ENCODE measurements at places on chromosomes 11 and 22. TPM values are rescaled to one million over a fixed set of nuclear protein-coding genes. Genes with fewer than 3 reads are reported as not detected.

- DNase-seq, result peak; percentile 78
Observed at GRCh38 chr22:44057401-44057987, 33.4 kb downstream of the PARVB start.

GRCh38 chr22:22058633-22059290, 76.2 kb upstream of the TOP3B start:
- no peak for DNase-seq

GRCh38 chr11:107493117-107493516, 35.5 kb upstream of the CWF19L2 start:
- no peak for DNase-seq

DNA sequence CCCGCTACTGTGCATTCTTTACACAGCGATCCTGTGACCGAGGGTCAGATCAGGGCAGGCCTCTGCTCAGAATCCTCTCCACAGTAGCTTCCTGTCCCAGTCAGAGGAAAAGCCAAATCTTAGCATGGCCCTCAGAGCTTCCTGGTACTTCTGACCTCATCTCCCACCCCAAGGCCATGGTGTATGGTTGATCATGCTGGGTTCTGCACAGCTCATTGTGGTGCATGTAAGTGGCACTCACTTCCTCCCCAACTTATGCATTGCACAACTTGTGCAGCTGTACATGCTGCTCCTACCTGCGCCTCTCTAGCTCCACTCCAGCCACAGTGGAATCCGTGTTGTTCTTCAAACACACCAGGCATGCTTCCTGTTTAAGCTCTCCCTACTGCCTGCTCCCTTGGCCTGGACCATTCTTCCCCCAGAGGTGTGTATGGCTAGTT, 20.3 kb downstream of the BMAL1 start:
- DNase-seq, result no peak

DNA sequence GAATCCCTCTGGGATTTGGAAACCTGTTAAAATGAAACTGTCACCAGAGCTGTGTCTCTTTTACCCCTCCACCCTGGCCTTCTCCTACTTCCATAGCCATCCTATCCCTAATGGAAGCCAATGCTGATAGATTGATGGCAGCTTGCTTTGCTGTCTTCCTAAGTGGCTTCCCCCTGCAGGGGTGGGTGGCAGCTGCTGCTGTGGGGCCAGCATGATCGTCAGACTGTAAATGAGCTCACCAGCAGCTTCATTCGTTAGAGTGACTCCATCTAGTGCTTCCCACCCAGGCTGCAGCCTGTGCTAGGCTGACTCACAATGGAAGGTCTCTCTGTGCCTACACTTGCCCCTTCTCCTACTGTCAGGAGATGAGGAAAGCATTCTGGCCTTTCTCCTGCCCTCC, 311.0 kb downstream of the BUD13 start:
- DNase-seq, result no peak

DNA sequence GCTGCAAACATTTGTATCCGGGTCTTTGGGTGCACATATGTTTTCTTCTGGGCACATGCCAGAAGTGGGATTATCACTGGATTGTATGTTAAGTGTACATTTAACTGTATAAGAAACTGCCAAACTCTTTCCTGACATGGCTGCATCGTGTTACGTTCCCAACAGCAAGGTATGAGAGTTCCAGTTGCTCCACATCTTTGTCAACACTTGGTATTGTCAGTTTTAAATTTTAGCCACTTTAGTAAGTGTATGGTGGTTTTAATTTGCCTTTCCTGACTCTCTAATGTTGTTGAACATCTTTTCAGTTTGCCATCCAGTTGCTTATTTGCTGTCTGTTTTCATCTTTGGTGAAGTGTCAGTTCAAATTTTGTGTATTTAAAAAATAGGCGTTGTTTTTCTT, 22.5 kb upstream of the SMIM38 start:
- no peak for DNase-seq

DNA sequence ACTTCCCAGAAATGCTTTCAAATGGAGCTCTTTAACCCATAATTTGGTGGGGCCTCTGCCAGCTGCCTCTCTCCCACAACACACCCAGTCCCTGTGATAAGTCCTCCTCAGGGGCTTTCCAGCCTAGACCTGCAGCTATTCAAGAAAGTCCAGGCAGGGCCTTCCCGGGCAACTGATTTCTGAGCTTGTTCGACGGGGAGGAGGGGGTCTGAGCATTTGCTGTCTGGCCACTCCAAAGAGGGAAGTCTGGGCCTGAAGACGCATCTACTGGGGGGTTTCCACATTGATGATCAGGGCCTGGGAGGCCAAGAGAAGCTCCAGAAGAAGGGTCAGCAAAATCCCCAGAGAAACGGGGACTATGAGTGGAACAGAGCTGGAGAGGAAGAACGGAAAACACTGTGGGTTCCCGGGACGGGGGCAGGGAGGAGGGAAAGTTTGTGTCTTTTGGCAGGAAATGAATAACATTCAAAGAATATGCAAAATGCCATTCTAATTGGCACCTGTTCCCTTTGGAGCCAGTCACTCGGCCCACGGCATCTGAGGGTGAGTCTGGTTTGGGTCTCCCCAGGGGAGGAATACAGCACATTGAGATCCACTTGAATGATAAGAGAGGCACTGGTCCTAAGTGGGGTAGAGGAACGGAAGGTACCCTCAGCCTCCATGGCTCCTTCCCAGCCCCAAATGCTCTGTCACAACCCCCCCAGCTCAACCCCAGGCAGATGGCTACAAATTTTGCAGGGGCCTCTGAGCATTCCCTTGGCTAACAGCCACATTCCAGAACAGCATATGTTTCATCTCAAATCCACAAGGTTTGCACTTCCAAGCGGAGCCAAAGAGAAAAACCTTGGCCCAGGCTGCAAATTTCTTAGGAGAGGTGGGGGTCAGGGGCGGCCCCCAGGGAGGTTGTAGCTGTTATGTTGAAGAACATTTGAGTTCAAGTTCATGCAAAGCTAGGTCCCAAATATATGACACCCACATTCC, 72.0 kb downstream of the RPUSD4 start:
- DNase-seq, result peak; percentile 74

DNA sequence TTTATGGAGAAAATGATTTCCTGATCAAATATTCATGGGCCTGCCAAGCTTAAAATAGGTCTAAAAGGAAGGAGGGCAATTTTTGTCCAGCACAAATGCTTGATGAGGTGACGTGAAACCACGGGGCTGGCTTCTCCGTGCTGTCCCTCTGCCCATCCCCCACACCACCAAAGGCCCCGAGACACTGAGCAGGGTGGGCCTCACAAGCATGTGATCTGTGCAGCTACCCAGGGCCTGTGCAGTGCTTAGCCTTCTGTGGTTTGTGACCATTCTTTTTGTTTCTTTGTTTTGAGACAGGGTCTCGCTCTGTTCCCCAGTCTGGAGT, 94.8 kb upstream of the RTL6 start:
- DNase-seq, result no peak

DNA sequence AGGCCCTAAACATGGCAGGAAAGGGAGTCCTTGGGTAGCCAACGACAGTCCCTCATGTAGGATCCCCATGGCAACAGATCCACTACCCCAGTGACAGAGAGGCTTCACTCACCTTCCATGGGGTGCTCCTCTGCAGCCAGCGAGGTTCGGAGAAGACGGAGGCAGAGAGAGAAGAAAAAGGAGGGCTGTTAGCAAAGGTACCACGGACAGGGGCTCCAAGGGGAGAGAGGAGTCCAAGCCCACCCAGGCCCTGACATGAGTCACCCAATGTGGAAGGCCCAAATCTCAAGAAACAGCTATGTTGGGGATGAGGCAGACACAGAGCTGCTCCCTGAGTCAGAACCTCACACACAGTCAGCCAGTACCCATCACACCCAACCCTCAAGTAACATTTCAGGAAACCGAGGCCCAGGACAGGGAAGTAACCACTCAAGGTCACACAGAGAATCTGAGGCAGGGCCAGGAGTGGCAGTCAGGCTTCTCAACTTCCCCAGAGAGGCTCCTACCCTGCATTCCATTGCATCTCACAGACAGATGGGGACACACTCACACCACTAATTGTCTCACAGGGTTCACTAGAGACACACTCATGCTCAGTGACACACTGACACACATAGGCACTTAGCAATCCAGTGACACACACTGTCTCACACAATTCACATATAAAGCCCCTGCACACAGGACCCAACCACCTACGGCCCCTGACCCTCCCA, 25.2 kb downstream of the NRXN2 start:
- DNase-seq, result no peak

DNA sequence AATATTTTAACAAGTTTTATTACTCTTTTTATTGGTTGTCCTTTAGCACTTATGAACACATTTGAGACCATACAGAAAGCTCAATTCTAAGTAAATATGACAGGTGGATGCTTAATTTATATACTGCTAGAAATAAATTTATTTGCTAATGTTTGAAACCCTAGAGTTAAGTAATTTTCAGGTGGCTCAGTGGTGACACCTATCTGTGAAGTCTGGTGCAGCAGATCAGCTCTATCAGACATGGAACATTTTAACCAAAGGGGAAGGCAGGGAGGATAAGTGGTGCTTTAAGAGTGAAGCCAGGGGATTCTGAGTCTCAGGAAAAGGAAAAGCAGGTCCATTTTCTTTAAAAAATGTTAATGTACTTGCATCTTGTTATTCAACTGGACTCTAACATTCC, 175.8 kb downstream of the DSCAML1 start:
- DNase-seq, result no peak

GRCh38 chr22:42742940-42743339, 22.3 kb upstream of the A4GALT start:
- no peak for DNase-seq

DNA sequence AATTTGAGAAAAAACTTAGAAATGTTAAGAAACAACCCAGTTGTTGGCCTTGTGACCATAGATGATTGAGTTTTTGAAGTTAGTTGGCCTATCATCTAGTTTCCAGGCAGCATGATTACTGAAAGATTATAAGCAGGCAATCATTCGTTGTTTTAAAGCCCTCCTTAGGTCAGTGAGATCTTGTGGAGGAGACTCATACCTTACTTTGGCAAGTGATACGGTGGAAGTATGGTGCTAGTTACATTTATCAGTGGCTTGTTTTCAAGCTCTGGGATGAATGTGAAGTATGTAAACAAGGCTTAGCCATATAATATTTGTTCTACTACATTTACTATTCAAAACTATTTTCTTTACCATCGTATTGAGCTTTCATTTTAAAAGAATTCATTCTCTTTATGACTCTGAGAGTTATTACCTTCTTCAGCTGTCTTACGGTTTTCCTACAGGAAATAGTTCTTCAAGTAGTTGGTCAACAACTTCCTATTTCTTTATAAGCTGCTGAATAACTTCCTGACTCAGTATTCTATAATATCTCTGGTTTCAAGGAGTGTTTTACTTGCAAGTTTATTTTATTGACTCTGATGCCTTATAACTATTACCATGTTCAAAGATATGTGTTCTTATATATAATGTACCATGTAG, 7.3 kb downstream of the YAP1 start:
- DNase-seq, result no peak

DNA sequence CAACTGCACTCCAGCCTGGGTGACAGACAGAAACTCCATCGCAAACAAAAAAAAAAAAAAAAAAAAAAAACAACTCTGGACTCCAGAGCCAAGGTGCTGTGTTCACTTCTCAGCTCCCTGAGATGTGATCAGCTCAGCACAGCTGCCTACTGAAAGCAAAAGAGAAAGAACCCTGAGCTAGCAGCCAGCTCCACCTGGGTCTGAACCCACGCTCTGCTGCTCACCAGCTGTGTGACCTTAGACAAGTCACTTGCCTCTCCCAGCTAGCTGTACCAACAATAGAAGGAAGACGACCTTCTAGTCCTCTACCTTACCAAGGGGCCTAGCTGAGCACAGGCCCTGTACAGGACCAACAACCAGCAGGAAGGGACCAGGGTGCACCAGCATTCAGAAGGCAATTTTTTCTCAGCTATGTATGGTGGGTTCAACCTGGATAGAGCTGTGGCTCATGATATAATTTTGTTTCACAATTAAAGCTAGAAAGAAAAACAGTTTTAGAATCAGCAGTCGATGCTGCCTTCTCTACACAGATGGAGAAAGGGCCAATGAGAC, 3.8 kb downstream of the DGCR2 start:
- no peak for DNase-seq

DNA sequence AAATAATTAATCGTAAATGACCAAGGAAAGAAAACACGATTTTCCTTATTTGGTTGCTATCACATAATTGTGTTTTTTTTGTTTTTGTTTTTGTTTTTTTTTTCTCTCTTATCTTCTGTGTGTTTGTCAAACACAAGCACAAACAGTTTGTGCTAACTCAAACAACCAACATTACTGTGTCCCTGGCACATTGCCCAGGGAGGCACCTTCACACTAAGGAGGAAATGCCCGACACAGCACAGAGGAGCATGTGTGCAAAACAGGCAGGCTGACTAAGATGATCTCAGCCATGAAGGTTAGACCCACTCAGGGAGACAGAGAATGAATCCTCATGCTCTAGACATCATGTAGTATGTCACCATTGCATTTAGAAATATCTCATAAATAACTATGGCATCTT, 130.1 kb downstream of the SOX6 start:
- no peak for DNase-seq

- DNase-seq, result peak; percentile 46
Observed at GRCh38 chr11:86162239-86162638, 82.3 kb upstream of the EED start.

GRCh38 chr22:29155966-29156365, 49.7 kb upstream of the EMID1 start:
- DNase-seq, result peak; percentile 11

DNA sequence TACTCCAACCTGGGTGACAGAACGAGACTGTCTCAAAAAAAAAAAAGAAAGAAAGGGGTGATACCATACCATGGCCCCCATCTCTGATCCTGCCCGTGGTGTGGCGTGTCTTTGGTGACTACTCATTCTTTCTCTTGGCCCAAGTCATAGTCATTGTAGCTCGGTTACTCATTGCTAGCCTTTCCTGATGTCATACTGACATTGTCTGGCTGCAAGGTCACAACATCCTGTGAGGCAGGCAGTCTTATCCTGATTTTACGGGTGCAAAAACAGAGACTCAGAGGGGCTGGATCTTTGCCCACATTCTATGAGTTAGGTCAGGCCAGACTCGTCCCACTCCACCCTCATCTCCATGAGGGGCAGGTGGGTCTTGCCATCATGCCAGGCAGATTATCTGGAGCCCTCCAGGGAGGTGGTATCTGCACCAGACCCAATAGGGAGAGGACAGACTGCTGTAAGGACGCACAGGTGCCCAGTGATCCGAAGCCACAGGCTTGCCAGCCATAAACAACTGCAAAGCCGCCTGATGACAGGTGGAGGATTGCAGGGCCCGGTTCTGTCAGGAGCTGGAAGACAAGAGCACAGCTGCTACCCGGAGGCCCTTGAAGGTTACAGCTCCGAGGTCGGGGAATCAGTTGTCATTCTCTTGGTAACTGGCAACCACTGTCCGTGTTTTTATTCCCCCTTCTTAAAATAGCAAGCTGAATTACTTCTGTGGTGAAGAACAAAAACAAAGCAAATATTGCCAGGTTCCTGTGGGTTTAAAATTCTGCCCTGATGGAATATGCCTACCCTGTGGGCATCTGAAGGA, 13.8 kb downstream of the TOM1 start:
- DNase-seq, result no peak

- DNase-seq, result no peak
Observed at GRCh38 chr22:37188901-37189466, 937 bp upstream of the C1QTNF6 start.

- DNase-seq, result no peak
Observed at GRCh38 chr11:75946531-75947530, 131.8 kb downstream of the UVRAG start.

Gene FOLR2
- polyA plus RNA-seq, result 15.5 TPM

Gene NNMT
- 59.4 TPM for polyA plus RNA-seq

Gene JHY
- 2.2 TPM for polyA plus RNA-seq

Gene IL18
- polyA plus RNA-seq, result 2.2 TPM

Gene NPAS4
- polyA plus RNA-seq, result 0.25 TPM

Gene POTEH
- polyA plus RNA-seq, result not detected

Gene GLB1L2
- 24.6 TPM for polyA plus RNA-seq

Gene ACR
- 0.33 TPM for polyA plus RNA-seq

Gene CCDC87
- 0.13 TPM for polyA plus RNA-seq

Gene RAB6A
- 55.9 TPM for polyA plus RNA-seq
